ENCODE measurements at places on chromosomes 1 and 21.

GRCh38 chr1:229596925-229597699 is 28.8 kb downstream of the TAF5L start:
- DNase-seq, result no peak

DNA sequence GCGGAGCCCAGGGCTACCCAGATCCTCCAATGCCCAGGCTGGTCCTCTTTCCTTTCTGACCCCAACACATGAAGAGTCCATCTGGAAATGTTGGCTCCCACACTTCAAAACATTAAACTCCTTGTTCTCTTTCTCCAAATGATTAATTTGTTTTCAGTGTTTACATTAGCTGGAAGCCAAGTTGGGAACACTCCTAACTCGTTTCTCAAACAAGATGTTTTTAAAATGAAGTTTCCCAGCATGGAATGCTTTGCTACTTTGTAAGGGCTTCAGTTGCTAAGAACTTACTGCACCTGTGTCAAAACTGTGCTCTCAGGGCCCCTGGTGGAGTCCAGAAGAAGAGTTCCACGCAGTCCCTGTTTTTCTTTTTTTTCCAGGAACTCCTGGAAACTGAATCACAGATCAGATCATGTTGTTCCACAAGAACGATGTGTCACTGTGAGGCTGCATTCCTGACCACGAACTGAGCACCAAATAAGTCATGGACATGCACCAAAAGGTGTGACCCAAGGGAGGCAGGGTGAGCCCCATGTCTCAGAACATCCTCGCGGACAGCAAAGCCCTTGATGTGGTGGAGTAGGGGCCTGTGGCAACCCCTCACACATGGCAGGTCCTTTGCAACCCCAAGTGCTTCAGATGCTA is 257.3 kb downstream of the KCNJ6 start:
- no peak for DNase-seq

DNA sequence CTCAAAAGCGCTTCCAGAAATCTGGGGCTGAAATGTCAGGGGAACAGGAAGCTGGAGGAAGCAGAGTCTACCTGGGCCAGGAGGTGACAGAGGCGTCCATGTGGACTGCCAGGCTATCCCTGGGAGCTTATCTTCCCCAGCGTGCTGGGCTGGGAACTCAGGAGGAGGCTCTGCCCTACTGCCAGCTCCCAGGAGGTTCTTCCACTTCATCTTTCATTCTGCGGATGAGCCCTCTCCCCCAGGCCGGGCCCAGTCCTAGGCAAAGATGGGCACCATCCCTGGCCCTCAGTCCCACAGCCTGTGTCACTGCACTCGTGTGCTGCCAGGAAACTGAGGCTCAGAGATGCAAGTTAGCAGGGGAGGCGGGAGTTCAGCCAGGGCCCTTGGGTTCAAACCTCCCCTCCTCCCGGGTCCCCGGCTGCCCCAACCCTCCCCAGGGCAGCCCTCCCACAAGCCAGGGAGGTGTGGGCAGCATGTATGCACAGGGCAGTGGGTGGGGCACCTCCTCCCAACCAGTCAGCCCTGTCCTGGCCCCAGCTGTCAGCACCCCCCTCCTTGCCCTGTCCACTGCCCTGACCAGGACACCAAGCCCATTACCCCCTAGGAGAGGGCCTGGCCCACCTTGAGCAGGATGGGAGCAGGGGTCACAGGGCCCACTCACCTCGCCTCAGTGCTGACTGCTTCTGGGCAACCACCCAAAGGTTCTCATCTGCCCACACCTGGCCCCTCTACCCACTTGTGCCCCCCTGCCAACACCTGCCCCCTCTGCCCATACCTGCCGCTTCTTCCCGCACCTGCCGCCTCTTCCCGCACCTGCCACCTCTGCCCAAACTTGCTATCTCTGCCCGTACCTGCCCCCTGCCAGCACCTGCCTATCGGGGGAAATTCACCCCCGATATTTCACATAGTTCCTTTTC is 226.0 kb downstream of the NPHP4 start:
- DNase-seq, result no peak

DNA sequence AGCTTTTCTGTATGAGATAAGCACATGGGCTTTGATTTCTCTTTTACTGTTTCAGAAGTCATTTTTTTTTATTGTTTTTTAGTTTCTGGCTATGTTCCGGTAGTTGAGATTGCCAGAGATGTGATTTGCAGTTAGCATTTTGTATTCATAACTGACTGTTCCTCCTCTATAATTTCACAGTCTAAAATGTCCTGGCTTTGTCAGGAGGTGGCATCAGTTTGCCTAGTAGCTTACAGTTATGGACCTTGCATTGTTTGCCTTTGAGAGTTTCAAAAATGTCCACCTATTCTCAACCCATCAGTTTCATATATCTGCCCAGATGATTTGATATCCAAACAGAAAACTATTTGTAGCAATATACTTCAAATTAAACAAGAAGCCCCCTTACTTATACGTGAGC is 39.5 kb upstream of the ST6GALNAC3 start:
- DNase-seq, result no peak

DNA sequence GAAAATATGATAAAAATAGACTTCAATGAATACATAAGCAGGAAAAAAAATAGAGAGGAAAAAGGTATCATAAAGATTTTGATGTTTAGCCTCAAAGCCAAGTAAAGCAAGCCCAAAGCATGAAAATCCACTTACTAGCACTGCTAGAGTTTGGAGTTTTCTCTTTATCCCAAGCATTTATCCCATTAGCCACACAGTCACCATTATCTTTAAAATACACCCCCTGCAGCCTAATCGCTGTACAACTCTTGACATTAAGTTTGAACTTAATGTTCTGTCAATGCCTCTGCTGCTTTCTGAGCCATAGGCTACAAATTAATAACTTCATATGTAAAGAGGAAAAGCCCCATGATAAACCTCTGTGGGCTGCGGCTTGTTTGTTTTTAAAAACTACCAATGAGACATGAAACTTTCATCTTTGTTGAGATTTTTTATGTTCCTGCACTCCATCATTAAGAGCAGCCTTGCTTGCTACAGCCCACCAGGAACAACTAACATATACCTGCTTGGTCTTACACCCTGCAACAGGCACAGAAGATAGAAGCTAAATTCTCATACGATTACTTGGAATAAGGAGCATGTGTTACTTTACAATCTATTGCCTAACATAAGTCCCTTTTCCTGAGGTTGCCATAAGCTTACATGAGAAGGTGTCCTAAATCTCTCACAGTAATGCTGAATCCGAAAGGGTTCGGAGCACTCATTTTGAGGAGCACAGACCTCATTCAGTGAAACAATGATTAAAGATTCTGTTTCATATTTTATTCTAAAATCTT is 202.4 kb downstream of the SMYD3 start:
- DNase-seq, result no peak

DNA sequence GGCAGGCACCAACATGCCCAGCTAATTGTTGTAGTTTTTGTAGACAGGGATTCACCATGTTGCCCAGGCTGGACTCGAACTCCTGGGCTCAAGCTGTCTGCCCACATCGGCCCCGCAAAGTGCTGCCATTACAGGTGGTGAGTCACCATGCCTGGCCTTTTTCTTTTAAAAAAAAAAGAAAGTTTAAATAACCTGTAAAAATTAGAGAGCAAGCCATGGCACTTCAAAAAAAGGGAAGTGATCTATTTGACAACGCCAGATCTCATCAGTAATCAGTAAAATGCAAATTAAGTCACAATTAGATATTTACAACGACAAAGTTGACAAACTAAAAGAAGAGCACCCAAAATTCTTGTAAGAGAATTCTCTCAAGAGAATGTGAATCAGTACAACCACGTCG is 2.9 kb upstream of the RBBP5 start:
- DNase-seq, result no peak

GRCh38 chr1:111924786-111925185 is 64.7 kb downstream of the KCND3 start:
- DNase-seq, result no peak

DNA sequence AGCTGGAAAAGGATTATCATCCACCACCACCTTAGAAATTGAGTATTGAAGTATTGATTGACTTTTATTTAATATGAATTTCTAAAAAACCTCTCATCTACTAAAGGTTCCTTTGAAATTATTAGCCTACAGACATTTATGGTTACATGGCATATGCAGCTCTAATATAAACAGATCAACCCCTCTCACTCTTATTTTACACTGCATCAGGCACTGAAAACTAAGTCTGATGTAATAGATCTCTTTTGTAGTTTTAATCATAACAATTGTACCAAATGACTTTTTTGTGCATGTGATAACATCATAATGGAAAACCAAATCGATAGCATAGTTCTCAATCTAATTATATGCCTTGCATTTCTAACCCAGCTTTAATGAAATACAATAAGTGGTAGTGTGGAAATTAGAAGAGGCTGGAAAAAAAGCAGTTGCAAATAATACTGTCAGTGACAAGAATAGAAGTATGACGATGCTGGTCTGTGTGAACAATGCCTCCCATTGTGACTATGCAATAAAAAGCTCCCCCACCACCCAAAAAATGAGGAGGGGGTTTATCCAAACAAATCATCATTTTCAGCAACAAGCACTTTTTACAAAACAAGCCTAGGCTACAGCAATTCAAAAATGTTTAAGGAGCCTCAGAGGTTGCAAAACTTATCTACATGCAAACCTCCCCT is 426.5 kb upstream of the NFIA start:
- no peak for DNase-seq

DNA sequence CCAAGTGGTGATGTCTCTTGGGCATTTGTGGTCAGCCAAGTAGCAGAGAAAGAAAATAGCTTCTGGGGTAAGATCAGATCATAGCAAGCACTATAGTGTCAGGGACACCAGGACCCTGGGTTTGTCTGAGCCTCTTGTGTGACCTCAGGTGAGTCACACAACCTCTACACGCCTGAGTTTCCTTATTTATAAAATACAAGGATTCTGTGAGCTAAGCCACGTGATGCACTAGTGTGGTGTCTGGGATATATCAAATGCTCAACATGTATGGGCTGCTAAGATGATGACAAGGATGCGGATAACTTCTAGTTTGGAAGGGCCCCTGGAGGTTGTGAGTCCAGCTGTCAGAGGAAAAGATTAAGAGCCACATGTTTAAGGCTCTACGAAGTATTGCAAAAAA is 24.5 kb upstream of the ZNF436 start:
- no peak for DNase-seq

DNA sequence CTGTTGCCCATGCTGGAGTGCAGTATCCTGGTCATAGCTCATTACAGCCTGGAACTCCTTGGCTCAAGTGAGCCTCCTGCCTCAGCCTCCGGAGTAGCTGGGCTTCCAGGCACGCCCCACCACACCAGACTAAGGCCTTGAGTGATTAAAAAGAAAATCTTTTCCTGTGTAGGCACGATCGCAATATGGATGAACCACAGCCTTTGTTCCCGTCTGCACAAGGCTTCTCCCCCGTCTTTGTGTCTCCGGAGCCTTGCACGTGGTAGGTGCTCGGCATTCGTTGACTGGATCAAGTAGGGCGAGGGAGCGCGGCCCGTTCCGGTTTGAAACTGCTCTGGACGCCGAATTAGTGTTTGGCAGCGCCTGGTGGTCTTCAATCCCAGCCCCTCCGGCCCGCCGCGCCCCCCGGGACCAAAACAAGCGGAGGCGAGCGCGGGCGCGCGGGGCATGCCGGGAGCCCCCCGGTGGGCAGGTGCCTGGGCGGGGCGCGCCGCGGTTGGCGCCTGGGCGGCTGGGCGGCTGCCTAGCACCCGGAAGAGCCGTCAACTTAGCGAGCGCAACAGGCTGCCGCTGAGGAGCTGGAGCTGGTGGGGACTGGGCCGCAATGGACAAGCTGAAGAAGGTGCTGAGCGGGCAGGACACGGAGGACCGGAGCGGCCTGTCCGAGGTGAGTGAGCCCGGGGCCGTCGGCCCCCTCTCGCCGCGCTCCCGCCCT is at the start of gene SFT2D2:
Gene SFT2D2 (plus strand): TSS at position 529 of the 715 bp plus-strand sequence. CDS start 76 bp downstream, at position 605.
- peak; percentile 73 for DNase-seq

DNA sequence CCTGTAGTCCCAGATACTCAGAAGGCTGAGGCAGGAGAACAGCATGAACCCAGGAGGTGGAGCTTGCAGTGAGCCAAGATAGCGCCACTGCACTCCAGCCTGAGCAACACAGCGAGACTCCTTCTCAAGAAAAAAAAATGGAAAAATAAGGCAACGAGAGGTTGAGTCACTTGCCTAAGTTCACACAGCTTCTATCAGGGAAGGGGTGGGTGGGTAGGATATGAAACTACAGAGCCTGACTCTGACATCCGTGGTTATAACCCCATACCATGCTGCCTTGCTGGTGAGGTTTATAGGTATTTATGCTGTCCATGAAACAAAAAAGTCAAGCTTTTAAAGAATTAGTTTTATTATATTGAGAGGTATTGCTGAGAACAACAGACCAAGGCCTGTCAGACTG is 61.5 kb upstream of the RAB4A start:
- no peak for DNase-seq

DNA sequence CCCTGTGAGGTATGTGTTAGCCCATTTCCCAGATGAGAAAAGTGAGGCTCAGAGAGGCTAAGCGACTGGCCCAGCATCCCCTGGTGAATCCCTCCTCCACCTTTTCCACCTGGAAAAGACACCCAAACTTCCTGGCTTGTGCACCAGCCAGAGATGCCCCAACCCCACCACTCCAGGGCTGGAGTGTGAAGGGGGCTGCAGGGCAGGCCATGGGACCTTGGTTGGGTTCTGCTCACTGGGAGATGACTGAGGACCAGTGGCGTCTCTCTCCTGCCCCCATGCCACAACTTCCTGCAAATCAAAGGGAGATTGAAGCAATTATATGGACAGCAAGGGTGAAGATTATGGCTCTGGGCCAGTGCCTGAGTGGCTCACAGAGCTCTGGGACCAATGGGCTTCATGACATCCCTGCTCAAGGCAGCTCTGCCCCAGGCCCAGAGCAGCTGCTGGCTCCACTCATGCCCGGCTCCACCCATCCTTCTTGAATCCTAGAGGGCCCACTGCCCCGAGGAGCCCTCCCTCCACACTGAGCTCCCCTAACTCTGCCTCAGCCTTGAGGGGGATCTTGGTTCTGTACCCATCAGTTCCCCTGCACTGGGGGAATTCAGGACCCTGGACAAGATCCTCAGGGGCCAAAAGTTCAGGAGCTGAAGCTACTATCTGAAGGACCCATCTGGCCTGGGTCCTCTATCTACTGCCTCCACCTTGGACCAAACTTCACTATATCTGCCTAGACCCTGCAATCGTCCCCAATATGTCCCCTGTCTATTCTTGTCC is 416.9 kb downstream of the PTPRU start:
- DNase-seq, result no peak

DNA sequence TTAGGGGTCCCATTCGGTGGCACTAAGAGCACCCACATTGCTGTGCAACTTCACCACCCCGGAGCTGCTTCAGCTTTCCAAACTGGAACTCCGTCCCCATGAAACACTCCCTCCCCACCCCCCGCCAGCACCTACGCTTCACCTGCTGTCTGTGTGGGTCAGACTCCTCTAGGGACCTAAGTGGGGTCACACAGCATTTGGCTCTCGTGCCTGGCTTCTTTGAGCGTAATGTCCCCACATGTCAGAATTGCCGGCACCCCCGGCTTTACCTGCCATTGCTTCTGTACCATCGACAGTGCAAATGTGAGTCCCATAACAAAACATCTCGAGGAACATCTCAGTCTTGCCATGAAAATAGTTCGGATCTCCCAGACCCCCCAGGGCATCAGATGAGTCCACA is 35.9 kb upstream of the AGPAT3 start:
- DNase-seq, result no peak

GRCh38 chr1:92399076-92399475 is 87.6 kb downstream of the GFI1 start:
- no peak for DNase-seq
